HCT116 (cell line): ENCODE measurements at places on chromosomes 1 and 21. TPM values are rescaled to one million over a fixed set of nuclear protein-coding genes. Genes with fewer than 3 reads are reported as not detected.

- H3K4me3 ChIP-seq: no peak overlapping the region
- peaks cover 6% of the 10 kb centered on the region; the same call in 1 of the 2 replicates for H3K36me3 ChIP-seq
- H3K4me1 ChIP-seq: no peaks in the 10 kb centered on the region
- no peaks in the 10 kb centered on the region for H3K27me3 ChIP-seq
- DNase-seq: no peak
Observed at GRCh38 chr1:96808191-96808590, 86.6 kb downstream of the PTBP2 start.

Gene DPT
- total RNA-seq: not detected

- H3K27me3 ChIP-seq: no peaks in the 10 kb centered on the region
- no peaks in the 10 kb centered on the region for H3K4me1 ChIP-seq
- H3K36me3 ChIP-seq: no peaks in the 10 kb centered on the region
- no peak overlapping the region for H3K4me3 ChIP-seq
Observed at GRCh38 chr1:234579967-234580366, 30.0 kb downstream of the IRF2BP2 start.

Gene PLA2G2F
- 0.12 TPM for total RNA-seq

- no peaks in the 10 kb centered on the region for H3K36me3 ChIP-seq
- H3K4me1 ChIP-seq: peaks cover 24% of the 10 kb centered on the region
- no peak for DNase-seq
- no peak overlapping the region for H3K4me3 ChIP-seq
- no peak overlapping the region for H3K27ac ChIP-seq
Observed at GRCh38 chr1:174157157-174157806, 2.0 kb upstream of the RABGAP1L start.

GRCh38 chr1:56506951-56507491 is 72.3 kb downstream of the PLPP3 start:
- H3K4me1 ChIP-seq: peaks cover 14% of the 10 kb centered on the region; the same call in 1 of the 2 replicates
- H3K27ac ChIP-seq: no peak overlapping the region
- H3K4me3 ChIP-seq: no peak overlapping the region

DNA sequence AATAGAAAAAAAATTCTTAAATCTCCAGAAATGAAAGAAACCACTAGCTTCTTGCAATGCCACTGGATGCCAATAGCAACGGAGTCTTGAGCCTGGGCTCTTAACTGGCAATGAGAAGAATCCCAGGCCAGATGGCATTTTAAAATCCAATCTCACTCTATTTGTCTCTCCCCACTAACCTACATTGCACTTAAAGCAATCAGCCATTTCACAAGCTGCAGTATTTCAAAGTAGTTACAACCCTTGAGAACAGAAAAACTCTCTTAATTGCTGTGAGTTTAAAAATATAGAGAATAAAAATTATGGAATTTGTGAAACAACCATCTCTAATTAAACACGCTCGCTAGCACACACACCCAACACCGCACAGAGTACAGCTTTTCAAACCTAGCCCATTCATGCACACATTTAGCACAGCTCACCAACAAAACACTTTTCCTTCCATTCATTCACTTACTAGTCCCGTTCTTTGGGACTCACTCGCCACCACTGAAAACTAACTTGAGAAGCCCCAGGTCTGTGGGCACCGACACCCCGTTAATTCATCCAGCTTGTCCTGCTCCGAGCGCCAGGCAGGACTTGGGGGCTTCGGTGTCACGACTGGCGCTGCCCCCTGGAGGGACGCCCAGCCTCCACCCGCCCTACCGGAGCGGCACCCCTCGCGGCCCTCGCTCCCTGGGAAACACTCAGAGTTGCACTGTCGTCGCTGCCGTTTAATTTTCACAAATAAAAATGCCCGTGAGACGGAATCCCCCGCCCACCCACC is 1.0 kb downstream of the DDAH1 start:
- no peaks in the 10 kb centered on the region for H3K36me3 ChIP-seq
- H3K27me3 ChIP-seq: no peaks in the 10 kb centered on the region
- H3K4me1 ChIP-seq: peaks cover 27% of the 10 kb centered on the region
- DNase-seq: no peak

GRCh38 chr1:161702250-161702649 is 4.8 kb upstream of the FCRLA start:
- DNase-seq: no peak
- H3K27ac ChIP-seq: no peak overlapping the region
- H3K27me3 ChIP-seq: no peaks in the 10 kb centered on the region
- no peaks in the 10 kb centered on the region for H3K36me3 ChIP-seq
- H3K4me1 ChIP-seq: no peaks in the 10 kb centered on the region; the same call in 1 of the 2 replicates
- no peak overlapping the region for H3K4me3 ChIP-seq

Gene PROX1
- total RNA-seq: 0.22 TPM

DNA sequence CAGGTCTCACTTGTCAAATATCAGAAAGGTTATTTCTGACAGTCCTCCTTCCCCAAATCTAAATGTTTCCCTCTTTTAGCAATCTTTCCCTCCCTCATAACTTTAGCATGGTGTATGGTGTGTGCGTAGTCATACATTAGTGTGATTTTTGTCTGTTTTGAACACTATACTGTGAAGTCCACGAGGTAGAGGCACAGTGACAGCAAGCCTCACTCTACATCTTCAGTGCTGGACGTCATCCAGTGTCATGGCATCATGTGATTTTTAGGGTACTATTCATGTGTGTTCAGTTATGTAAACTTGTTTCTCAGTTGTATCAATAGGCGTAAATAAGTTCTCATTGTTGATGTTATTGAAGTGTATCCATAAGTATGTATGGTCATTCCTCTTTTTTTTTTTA is 39.1 kb downstream of the DYRK1A start:
- H3K4me1 ChIP-seq: no peaks in the 10 kb centered on the region
- H3K27me3 ChIP-seq: no peaks in the 10 kb centered on the region
- no peaks in the 10 kb centered on the region for H3K36me3 ChIP-seq

Gene NPPB
- not detected for total RNA-seq

Gene RYR2
- 0.02 TPM for total RNA-seq

GRCh38 chr21:17793246-17794123 is 25.7 kb downstream of the C21orf91 start:
- H3K27ac ChIP-seq: no peak overlapping the region
- peaks cover 13% of the 10 kb centered on the region for H3K36me3 ChIP-seq
- DNase-seq: no peak
- no peak overlapping the region for H3K4me3 ChIP-seq
- H3K4me1 ChIP-seq: no peaks in the 10 kb centered on the region

- H3K27ac ChIP-seq: no peak overlapping the region
- no peaks in the 10 kb centered on the region for H3K36me3 ChIP-seq
- peak; percentile 13 for DNase-seq
- H3K4me3 ChIP-seq: no peak overlapping the region
- H3K4me1 ChIP-seq: no peaks in the 10 kb centered on the region
- H3K27me3 ChIP-seq: no peaks in the 10 kb centered on the region
Observed at GRCh38 chr1:80155371-80155770, 1148.8 kb upstream of the ADGRL4 start.

Gene LCE1B
- not detected for total RNA-seq

DNA sequence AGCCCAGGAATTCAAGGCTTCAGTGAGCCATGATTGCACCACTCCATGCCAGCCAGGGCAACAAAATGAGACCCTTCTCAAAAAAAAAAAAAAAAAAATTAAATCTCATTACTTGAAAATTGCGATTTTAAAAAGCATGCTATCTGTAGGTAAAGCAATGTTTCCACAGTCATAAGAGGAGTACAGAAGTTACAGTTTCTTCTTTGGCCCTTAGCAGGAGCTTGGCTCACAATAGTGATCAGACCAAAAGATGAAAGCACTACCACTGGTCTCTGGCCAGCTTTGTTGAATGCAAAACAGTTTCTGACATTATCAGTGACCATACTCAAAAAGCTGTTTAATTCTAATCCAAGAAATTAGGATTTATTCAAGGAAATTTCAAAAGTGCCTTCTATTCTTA is 31.2 kb downstream of the VAV3 start:
- H3K4me3 ChIP-seq: no peak overlapping the region
- H3K4me1 ChIP-seq: peaks cover 2% of the 10 kb centered on the region; the same call in 1 of the 2 replicates
- no peak overlapping the region for H3K27ac ChIP-seq
- no peaks in the 10 kb centered on the region for H3K36me3 ChIP-seq

- no peak for DNase-seq
- H3K27me3 ChIP-seq: no peaks in the 10 kb centered on the region
- H3K4me3 ChIP-seq: no peak overlapping the region
- no peaks in the 10 kb centered on the region for H3K36me3 ChIP-seq
- no peak overlapping the region for H3K27ac ChIP-seq
- peaks cover 10% of the 10 kb centered on the region for H3K4me1 ChIP-seq
Observed at GRCh38 chr1:157040802-157041201, 4.7 kb downstream of the ARHGEF11 start.

Gene ZMYM1
- 37.6 TPM for total RNA-seq

DNA sequence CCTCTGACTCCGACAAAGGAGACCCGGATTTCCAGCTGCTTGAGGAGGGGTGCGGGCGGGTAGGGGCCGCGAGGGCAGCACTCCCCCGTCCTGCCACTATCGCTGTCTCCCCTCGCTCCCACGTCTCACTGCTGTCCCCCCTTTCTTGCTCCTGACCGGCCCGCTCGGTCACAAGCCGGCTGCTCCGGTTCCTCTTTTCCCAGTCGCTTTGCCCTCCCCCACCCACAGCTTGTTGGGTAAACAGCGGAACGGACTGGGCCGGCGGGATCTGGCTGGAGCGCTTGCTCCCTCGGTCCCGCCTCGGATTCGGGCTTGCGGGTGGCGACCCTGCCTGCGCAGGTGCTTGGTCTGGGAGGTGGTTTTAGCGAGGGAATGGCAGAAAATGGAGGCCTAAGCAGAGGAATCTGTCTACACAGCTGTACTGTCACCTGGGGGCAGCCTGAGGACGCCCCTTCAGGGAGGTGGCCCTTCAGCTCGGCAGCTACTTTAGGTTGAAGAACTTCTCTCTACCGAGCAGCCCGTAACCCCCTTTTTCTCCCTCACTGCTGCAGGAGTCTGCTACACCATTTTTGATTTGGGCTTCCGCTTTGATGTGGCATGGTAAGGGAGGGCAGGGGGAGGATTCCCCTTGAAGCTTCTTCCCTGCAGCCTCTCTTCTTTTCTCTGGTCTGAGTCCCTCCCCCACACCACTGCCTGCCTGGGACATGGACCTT is 645 bp downstream of the ATP6V0B start:
- peaks cover 15% of the 10 kb centered on the region for H3K36me3 ChIP-seq
- peak overlapping the region; percentile 92 for H3K4me3 ChIP-seq
- no peaks in the 10 kb centered on the region for H3K27me3 ChIP-seq
- peaks cover 65% of the 10 kb centered on the region for H3K4me1 ChIP-seq
- DNase-seq: no peak

DNA sequence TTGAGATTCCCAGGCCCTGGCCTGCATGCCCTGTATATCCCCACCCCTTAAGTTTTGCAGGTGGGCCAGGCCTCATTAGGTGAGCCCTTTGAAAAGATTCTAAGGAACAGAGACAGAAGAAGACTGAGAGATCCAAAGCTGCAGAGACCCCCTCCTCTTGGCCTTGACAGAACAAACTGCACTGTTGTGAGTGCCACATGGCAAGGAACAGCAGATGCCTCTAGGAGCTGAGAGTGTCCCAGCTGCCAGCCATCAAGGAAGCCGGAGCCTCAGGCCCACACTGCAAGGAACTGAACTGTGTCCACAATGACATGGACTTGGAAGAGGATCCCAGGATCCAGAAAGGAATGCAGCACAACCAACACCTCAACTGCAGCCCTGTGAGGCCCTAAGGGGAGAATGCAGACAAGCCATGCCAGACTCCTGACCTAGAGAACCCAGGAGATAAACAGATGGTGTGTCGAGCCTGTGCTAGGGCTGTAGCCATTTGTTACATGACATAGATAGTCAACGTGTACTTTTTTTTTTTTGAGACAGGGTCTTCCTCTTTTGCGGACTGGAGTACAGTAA is 182.7 kb downstream of the AJAP1 start:
- H3K4me1 ChIP-seq: no peaks in the 10 kb centered on the region
- H3K36me3 ChIP-seq: no peaks in the 10 kb centered on the region
- no peak for DNase-seq
- H3K4me3 ChIP-seq: no peak overlapping the region
- no peak overlapping the region for H3K27ac ChIP-seq

GRCh38 chr1:1680912-1681273 is 11.7 kb downstream of the SLC35E2B start:
- no peaks in the 10 kb centered on the region for H3K36me3 ChIP-seq
- no peak for DNase-seq
- no peak overlapping the region for H3K4me3 ChIP-seq
- H3K27me3 ChIP-seq: no peaks in the 10 kb centered on the region

DNA sequence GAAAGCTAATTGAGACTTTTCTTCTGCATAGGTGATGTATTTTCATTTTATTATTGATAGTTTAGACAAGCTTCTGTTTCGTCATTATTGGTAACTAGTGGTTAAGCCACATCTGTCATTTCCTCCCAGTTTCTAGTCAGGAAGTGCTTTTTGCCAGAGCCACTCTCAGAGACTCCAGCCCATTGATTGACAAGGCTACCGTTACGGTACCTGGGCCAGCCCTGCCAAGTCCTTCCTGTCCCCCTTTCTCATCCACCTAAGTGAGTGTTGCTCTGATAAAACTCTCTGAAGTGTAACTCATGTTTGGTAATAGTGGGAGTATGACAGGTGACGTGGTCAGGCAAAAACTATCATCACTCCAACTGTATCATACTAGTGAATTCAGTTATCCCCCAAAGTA is 29.6 kb upstream of the AGL start:
- H3K36me3 ChIP-seq: no peaks in the 10 kb centered on the region
- no peak overlapping the region for H3K4me3 ChIP-seq
- DNase-seq: no peak
- H3K27ac ChIP-seq: no peak overlapping the region
- H3K27me3 ChIP-seq: no peaks in the 10 kb centered on the region
- H3K4me1 ChIP-seq: no peaks in the 10 kb centered on the region

DNA sequence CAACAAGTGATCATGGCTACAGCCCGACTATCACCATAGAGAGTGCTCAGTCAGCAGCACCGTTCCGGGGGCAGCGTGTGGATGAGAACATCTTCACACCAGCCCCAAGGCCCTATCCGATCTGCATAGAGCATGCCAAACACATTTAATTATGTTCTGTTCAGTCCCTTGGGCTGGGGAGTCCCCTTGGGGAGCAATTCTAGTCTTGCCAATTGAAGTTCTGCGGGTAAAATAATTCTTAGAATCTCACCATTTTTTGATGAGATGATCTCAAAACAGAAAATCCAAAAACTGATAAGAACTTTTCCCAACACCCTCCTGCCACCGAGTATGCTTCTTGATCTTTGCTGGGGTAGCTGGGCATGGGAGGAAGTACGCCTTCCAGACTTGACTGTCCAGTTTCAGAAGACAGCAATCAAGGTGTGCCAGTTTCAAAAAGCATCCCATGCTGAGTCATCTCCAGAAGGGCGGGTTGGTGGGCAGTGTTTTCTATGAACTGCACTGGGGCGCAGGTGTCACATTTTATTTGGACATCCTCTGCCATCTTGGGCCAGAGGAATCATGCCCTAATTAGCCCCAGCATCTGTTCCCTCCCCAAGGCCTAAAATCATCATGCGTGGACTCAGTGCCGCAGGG is 20.8 kb upstream of the PTPRF start:
- no peak overlapping the region for H3K27ac ChIP-seq
- H3K4me1 ChIP-seq: peaks cover 9% of the 10 kb centered on the region; the same call in 1 of the 2 replicates
- no peak overlapping the region for H3K4me3 ChIP-seq
- no peaks in the 10 kb centered on the region for H3K27me3 ChIP-seq
- H3K36me3 ChIP-seq: no peaks in the 10 kb centered on the region
- DNase-seq: no peak
